Activated T-cell treated with anti-CD3 and anti-CD28 coated beads, Interleukin-2, amount 50 U/mL, for 48 hours (primary cell): ENCODE measurements at places on chromosomes 5 and 9.

GRCh38 chr5:59276917-59277372 lies 616.6 kb downstream of the PDE4D start:
- no peak for DNase-seq

- no peak for DNase-seq
These were observed 101.9 kb downstream of the PDE8B start for GRCh38 chr5:77312413-77312812.

- DNase-seq, result no peak
These were observed 48.8 kb downstream of the SH3GL2 start for GRCh38 chr9:17627641-17628040.

DNA sequence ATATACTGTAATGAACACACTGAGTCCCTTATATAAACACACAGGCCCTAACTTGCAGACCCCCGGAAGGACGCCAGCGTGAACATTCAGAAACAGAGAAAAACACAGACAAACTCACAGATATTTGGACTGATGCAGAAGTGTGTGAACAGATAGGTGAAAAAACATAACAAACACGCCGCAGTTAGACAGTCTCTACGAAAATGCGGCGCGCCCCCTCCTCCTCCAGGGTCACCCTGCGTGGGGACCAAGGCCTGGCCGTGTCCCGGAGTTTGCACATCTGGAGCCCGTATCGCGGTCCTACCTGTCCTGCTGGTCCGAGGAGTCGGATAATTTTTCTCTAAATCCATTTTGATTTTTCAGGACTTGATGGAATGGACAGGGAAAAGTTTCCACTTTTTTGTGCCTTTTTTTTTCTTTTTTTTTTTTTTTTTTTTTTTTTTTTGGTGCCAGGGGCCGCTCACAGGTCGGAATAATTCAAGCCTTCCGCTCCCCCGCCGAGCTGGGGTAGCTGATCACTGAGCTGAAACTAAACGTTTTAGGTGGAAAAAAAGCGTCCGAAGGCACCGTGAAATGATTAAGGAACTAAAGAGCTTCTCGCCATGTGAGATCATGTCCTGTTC lies at the start of gene PAX5:
PAX5 (minus strand) TSS at position 587 of the 623 bp plus-strand sequence; CDS start at position 350, 237 bp downstream.
- DNase-seq, result no peak

DNA sequence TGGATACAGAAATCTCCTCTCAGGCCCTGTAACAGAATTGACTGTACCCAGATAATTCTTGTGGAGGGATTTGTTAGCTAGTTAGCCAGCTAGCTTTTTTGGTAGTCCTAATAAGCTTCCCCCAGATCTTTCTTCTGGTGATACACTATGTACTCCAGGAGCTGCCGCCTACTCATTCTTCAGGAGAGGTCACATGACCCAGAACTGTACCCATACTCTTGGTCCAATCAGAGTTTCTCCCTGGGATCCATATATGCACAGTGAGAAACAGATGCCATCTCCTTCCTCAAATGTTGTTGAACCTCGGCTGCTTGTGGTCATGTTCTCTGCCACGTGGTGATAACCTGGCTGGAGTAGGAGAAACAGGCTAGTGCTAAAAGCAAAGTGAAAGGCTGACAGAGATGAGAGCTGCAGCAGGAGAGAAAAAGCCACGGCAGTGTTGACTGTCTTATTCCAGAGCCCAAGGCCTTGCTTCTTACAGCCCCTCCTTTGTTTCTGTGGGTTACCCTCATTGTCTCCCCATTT lies 123.0 kb upstream of the RFX3 start:
- no peak for DNase-seq

- DNase-seq, result no peak
These were observed 98.8 kb upstream of the NFIL3 start for GRCh38 chr9:91522481-91522880.

- DNase-seq, result no peak
These were observed 151.3 kb downstream of the GAS1 start for GRCh38 chr9:86795823-86796553.

DNA sequence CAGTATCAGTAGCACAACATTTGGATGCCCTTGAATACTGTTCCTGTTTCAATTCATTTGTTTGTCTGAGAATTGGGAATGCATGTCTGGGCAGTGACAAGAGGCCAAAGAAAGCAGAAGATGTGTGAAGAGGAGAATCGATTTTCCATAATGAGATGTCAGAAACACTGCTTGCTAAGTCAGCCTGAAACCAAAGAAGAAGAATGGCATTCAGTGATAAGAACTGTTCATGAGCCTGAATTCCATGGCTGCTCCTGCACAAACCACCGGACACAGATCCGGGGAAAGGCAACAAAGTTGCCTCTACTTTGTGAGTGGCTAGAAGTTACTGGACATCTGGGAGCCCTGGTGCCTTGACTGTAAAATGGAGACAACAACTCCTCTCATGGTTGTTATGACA lies 207.2 kb upstream of the RASEF start:
- no peak for DNase-seq

GRCh38 chr9:20551835-20552234 lies 70.5 kb downstream of the MLLT3 start:
- no peak for DNase-seq
